HCEC 1CT (cell line): ENCODE measurements at places on chromosomes 11 and 22.

DNA sequence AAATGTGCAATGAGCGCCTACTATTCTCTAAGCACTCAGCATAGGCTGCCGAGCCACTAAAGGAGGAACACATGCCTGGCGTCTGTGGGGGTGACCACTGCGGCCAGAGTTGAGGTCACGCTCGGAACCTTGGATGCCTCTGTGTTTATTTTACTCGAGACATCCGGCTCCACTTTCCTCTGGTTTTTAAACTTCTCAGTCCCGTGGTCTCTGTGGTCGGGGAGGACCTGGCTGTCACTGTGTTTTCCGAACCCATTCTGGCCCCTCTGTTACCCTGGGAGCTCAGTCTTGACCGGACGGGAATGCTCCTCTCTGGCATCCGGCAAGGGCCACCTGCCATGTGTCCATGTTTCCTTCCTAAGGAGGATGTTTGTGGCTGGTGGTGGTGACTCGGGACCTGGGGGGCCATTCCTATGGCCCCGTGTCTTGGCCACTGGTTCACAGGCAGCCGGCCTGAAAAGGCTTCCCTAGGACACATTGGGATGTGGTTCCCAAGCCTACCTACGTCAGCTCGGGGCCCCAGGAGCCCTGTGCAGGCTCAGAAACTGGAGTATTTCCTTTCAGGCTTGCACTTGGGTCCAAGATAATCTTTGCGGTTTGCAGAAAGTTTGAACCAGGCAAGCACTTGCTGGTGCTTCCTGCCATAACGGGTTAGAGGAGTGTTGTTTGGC, 46.7 kb upstream of the PARVG start:
- DNase-seq = no peak

- DNase-seq = peak; percentile 6
These were observed 5.3 kb downstream of the OR51F2 start for GRCh38 chr11:4826425-4826824.

DNA sequence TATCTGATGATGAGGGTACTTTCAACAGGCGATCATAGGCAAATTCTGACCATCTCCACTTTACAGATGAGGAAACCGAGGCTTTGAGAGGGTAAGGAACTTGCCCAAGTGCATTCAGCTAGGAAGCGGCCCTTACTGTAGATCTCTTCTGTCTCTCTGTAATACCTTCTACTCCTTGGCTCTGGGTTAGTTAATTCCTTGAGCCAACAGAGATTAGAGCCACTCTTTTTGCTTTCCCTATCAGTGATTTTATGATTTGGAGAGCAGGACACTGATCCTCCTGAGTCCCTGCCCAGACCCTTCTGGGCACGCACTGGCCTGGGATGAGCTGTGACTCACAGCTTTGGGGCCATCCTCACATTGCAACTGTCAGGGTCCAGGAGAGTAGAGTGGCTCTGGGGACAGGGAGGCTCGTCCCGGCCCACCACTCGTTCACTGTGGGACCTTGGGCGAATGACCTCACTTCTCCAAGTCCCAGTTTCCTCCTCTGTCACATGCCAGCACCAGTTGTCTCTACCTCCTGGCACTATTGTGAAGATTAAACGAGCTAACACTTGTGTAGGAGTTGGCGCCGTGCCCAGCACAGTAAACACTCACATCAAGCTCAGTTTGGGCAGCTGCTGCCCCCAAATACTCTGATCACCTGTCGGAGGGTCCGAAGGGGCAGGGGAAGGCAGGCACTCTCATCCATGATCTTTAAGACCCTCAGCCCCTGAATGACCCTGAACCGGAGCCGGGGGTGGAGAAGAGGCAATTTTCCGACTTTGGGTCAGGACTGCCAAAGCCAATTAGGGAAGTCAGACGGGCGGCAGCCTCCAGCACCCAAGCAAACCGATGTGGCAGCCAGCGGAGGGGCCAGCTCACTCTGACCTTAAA, 235.0 kb downstream of the MIAT start:
- no peak for DNase-seq

- no peak for DNase-seq
These were observed 6.8 kb downstream of the NXPE2 start for GRCh38 chr11:114685097-114685496.

DNA sequence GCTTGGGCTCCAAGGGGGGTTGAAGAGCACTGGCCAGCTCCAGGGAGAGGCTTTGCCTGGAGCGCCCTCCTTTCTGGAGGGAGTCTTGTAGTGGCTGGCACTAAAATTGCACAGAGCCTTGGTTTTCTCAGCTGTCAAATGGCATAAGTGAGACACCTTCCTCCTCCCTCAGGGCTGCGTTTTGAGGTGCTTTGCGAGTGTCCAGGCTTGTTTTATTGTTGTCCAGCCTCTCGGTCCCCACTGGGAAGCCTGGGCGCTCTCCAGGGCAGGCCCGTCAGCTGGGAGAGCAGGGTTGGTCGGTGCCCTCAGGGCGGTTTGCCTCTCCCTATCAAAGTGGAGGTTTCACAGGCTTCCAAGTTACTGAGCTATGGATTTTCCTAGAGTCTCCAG, 149.3 kb upstream of the B3GAT1 start:
- DNase-seq = no peak

DNA sequence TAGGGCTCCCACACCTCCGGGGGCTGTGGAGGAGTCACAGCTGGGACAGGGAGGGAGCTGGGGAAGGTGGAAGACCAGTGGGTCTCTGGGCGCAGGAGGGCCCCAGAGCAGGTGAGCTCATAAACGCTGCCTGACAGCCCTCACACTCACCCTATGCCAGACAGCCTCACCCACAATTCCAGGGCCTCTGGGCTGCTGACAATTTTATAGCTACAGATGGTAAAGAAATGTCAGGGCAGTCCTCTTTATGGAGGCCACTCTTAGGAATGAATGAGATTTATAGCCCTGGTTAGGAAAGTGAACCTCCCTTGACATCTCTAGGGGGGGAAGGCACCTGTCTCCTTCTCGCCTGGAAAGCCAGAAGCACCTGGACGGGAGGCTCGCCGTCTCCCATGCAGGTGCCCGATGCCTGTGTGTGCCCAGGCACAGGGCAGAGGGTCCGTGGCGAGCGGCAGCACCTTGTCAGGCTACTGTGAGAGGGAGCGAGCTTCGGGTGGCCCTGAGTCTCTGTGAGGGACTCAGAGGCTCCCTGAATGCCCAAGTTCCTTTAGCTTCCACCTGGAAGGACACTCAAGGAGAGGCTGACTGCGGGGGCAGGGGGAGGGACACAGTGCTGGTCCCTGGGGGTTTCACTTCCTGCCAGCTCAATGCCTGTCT, 39.9 kb downstream of the IGSF9B start:
- no peak for DNase-seq

- DNase-seq = peak; percentile 67
These were observed 8.4 kb upstream of the CCKBR start for GRCh38 chr11:6251120-6251733.

GRCh38 chr22:35330258-35330861, 30.7 kb downstream of the TOM1 start:
- peak; percentile 77 for DNase-seq

DNA sequence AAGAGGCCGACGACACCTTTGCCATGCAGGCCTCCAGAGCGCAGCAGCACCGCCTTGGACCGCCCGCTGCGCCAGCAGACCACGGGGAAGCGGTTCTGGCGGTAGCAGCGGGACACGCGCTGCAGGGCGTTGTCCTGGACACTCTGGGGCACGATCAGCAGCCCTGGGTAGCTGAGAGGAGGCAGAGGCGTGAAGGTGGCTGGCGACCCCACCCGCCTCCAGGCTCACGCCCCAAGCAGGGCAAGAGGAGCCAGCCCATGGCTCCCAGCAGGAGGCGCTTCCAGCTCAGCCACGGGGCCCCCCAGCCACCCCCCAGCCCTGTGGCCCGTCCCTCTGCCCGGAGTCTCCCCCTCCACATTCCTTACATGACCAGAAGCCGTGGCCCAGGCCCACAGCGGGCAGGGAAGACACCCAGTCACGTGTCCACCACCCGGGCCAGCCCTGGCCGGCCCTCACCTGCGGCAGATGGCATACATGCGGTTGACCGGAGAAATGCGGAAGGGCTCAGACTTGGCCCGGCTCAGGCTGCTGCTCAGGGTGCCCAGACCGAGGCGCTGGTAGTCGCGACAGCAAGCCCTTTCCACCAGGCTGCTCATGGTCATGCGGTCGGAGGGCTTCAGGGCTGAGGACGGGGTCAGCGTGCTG, 15.2 kb downstream of the SBF1 start:
- no peak for DNase-seq

- DNase-seq = no peak
These were observed 130.2 kb downstream of the NCAM1 start for GRCh38 chr11:113091481-113091780.

DNA sequence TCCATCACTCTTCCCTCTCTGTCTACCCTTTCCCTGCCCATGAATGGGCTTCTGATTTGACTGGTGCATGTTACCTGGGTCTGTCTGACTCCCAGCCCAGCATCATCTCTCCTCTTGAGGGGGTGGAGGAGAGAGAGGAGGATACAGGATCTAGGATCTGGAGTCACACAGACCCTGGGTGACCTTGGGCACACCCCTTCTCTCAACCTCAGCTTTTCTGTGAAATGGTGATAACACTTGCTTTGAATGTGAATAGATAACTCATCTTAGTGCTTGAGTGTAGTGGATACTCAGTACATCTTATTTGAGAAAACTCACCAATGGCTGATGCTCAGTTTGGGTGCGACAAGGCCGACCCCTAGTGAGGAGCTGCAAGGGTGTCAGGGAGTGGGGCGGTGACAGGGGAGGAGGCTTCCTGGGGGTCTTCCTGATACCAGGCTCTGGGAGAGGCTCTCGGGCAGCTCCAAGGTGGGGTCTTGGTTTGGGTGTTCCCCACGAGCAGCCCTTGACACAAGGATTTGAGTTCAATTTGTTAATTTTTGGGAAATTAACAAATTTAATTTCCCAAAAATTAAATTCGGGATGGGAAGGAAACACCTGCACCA, 9.0 kb downstream of the INCENP start:
- no peak for DNase-seq

DNA sequence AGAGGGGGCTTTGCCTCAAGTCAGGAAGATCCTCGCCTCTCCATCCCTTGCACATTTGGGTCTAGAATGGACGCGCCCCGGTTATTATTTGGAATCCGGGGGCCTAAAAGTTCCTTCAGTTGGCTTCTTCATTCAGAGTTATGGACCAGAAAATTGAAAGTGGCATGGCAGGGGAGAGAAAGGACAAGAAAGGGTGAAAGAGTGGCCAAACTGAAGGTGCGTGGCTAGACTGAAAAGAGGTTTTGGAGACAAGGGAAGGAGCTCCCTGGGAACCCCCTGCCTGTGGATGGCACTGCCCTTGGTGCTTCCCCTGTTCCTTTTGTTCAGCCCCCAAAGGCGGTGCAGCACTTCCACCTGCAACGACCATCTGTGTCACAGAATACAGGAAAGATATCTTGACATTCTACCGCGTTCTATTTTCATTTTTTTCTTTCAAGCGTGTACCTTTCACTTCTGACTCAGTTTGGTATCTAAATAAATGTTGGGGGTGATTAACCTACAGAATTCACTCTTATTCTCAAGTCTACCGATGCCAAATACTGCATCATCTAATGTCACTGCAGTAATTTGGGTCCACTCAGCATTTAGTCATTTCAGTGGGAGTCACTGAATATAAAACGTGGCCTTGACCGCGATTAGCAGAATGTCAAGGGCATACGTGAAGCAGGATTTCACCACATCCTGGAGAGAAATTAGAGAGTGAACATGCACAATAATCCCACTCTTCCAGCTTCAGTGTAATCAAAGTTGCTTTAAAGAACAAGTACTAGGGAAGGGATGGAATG, 88.1 kb upstream of the ARHGAP32 start:
- peak; percentile 9 for DNase-seq

- no peak for DNase-seq
These were observed 8.7 kb downstream of the RASD2 start for GRCh38 chr22:35549328-35549727.

DNA sequence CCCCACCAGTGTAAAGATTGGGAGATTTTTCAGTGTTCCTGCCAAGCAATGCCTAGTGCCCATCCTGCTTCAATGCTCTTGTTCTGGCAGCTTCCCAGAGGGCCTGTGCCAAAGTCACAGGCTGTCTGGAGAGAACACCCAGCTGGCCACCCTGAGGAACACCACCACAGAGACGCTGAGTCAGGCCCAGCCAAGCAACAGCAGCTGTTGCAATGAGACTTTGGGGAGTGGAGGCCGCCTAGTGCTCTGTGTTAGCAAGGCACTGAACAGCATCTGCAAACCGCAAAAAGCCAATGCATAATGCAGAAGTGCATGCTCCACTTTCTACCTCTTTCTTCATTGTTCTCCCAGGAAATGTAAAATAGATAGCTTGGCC, 168.1 kb downstream of the NXPE2 start:
- no peak for DNase-seq

DNA sequence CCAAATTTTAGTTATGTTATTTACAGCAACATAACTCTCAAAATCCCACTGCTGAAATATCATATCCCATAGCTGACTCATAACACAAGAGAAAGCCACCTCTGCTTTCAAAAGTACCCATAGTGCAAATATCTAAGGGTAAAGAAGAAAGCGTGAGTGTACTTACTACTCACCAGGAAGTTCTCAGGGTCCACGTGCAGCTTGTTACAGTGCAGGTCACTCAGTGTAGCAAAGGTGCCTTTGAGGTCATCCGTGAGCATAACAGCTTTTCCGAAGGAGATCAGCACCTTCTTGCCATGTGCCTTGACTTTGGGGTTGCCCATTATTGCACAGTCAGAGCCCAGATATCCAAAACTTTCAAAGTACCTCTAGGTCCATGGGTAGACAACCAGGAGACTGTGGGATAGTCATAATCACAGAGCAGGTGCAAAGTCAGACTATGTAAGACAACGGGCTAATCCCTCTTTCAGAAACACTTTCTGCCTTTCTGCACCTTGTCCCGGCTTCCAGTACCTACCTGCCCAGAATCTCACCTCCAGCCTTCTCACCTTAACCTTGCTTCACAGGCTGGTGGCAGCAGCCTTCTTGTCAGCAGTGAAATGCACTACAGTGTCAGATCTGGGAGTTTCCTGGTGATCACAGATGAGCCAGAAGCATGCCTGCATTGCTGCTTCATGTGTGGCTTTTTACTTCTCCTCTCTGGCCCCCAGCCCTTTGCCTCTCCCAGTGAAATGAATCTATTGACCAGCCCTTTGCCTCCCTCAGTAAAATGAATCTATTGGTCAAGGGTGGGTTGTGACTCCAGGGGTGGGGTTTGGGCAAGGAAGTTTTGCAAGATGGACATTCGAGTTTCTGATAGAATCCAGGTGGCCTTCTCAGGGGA, 6.5 kb downstream of the HBG1 start:
- peak; percentile 30 for DNase-seq

- DNase-seq = no peak
These were observed 1.6 kb downstream of the CECR2 start for GRCh38 chr22:17370766-17371432.

DNA sequence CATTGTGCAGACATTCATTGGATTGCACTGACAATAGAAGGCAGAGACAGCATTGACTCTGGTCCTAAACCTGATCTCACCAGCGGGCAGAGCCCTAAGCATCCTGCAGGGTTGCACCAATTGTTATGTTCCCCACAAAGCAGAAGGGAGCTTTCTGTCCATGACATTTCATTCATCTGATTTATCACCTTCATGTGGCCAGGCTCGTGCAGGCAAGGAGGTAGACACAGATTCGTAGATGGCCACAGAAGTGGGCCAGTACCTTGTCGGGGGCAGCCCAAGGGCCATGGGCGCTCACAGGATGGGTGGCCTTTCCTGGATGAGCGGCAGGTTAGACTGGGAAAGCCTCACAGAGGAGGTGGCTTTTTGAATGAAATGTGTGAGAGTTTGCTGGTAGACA, 2.9 kb downstream of the TSKU start:
- no peak for DNase-seq

- no peak for DNase-seq
These were observed 255.3 kb upstream of the MTNR1B start for GRCh38 chr11:92714111-92714510.

- no peak for DNase-seq
These were observed 53.3 kb downstream of the WNT11 start for GRCh38 chr11:76152741-76153570.

- DNase-seq = no peak
These were observed 46.0 kb downstream of the CNTN5 start for GRCh38 chr11:99066618-99067317.
